Amniotic stem cell (primary cell): ENCODE measurements at places on chromosomes 3 and 15.

DNA sequence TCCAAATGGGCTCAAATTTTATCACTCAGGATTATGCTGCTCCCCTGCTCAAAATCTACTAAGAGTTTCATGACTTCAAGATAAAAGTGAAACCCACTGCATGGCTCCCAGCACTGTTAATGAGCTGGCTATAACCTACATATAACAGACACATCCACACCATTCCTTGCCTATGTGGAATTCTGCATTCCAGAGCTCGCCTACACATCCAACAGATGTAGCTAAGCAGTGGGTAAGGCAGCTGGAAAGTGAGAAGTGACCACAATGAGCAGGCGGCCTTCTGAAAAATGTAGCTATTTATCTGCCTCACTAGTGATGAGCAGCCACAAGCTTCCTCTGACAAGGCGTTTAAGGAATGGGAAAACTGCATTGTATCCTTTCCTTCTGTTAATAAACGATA is 92.0 kb upstream of the TRIM42 start:
- no peak for DNase-seq

DNA sequence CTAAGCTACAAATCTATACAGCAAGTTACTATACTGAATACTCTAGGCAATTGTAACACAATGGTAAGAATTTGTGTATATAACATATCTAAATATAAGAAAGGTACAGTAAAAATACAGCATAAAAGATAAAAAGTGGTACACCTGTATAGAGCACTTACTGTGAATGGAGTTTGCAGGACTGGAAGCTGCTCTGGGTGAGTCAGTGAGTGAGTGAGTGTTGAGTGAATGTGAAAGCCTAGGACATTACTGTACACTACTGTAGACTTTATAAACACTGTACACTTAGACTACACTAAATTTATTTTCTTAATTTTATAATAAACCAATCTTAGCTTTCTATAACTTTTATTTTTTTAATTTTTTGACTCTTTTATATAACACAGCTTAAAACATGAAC is 123.1 kb downstream of the ZMAT3 start:
- no peak for DNase-seq

DNA sequence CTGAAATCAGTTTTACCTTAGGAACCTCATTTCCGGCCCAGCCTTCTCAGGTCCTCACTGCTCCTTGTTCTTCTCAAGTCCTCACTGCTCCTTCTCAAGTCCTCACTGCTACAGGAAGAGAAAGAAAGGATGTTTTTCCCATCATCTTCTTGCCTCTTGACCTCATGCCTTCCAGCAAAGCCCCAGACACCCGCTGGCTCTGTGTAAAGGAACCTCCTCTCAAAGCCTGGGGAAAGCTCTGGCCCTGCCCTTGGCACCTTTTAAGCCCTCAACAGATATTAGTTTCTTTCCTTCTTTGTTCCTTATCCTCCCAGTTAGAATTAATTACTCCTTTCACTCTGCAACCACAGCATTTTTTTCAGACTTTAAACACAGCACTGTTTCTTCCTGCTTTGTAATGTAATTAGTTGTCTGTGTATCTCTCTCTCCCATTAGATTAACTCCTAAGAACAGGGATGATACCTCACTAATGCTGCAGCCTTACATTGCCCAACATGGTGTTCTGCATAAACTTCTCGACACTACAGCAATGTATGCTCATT is 4.0 kb upstream of the WDR49 start:
- no peak for DNase-seq

- DNase-seq, result no peak
Measured at GRCh38 chr3:42980209-42980608, 1.1 kb downstream of the GASK1A start.

GRCh38 chr3:7190095-7190494 is 329.2 kb downstream of the GRM7 start:
- no peak for DNase-seq

GRCh38 chr15:51129535-51130188 is 35.0 kb upstream of the TNFAIP8L3 start:
- DNase-seq, result no peak

GRCh38 chr15:89672221-89673164 is 6.7 kb downstream of the PLIN1 start:
- no peak for DNase-seq

GRCh38 chr3:166205158-166205557 is 367.9 kb upstream of the BCHE start:
- DNase-seq, result no peak

GRCh38 chr3:83523470-83524073 is 1435.2 kb upstream of the CADM2 start:
- DNase-seq, result no peak

- no peak for DNase-seq
Measured at GRCh38 chr15:57354436-57355123, 21.7 kb upstream of the CGNL1 start.

GRCh38 chr3:14133188-14133800 is 8.4 kb downstream of the TMEM43 start:
- DNase-seq, result no peak

- peak; percentile 31 for DNase-seq
Measured at GRCh38 chr3:126781889-126782491, 78.0 kb downstream of the CHCHD6 start.

GRCh38 chr15:73225358-73226015 is 143.3 kb downstream of the HCN4 start:
- DNase-seq, result no peak

- no peak for DNase-seq
Measured at GRCh38 chr15:57684491-57685151, 21.9 kb upstream of the POLR2M start.

- no peak for DNase-seq
Measured at GRCh38 chr15:77855871-77856270, 221.6 kb downstream of the TBC1D2B start.

DNA sequence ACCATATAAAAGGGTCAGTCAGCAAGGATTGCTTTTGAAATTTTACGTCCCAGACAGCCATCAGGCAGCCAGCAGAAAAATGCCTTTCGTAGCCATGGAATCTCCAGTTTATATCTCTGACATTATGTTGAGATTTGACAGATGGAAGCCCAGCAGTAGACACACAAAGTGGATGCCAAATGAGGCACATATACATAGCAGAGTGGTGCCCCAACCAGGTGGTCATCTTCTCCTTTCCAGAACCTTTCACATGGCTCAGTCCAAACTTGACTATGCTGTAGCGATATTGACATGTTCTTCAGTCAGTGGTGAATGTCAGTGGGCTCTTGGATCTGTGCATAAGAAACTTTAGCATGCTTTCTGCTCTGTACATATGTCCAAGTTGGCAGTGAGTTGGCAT is 123.3 kb upstream of the GBE1 start:
- no peak for DNase-seq

- no peak for DNase-seq
Measured at GRCh38 chr15:54594115-54594514, 602.6 kb downstream of the RSL24D1 start.
